ENCODE measurements at places on chromosomes 6 and 20. TPM values are rescaled to one million over a fixed set of nuclear protein-coding genes. Genes with fewer than 3 reads are reported as not detected.

DNA sequence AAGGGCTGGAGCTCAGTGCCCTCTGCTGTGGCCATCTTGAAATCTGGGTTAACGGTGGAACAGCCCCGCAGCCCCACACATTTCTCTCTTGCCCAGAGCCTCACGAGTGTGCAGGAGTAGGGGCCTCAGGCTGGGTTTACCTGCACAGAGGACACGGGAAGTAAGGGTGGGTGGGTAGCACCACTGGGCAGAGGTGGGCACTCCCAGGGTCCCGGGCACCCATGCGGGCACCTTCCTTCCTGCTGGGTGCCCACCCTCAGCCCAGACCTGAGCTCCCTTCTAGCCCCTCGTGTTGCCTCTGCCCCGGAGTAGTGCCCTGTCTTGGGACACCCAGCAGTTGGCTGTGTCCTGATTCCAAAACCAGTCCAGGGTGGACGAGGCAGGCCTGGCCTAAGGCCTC lies 11.2 kb downstream of the COL9A3 start:
- DNase-seq: no peak

CRISP3 gene
- not detected for polyA plus RNA-seq

- DNase-seq: no peak
These were observed 122.3 kb downstream of the RNASET2 start for GRCh38 chr6:166834049-166834448.

PPP1R18 gene
- polyA plus RNA-seq: 87.5 TPM

C6orf89 gene
- polyA plus RNA-seq: 66.0 TPM

DNA sequence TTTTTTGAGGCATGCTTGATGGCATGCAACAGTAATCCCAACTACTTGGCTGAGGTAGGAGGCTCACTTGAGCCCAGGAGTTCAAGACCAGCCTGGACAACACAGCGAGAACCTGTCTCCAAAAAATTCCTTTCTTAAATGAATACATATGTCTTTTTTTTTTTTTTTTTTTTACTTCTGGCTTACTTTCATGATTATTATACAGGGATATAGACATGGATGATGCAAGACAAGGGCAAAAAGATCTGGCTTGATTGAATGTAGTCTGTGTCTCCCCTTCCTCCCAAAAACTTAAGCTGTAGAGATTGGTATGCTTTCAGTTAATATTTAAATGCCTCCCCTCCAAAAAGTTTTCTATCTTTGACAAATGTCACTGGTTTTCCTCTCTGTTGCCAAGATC lies 7.6 kb downstream of the SNX3 start:
- DNase-seq: no peak

KHDRBS2 gene
- not detected for polyA plus RNA-seq
